ENCODE measurements at places on chromosomes 6 and 20.

DNA sequence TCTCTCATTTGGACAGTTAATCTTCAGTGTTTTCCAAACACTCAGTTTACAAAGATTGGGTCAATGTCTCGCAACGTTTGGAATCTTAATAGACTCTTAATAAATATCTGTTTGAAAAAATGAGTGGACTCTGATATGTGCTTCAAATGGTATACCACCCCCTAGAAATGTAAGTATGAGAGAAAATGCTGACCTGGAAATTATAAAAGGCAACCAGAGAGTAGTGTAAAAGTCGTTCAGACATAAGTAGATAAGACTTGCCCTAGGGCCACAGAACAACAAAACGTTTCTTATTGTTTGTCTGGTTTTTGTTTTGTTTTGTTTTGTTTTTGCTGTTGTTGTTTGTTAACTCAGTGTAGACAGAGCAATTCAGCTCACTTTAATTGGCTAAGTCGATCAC is 97.4 kb upstream of the SPTLC3 start:
- no peak for DNase-seq

DNA sequence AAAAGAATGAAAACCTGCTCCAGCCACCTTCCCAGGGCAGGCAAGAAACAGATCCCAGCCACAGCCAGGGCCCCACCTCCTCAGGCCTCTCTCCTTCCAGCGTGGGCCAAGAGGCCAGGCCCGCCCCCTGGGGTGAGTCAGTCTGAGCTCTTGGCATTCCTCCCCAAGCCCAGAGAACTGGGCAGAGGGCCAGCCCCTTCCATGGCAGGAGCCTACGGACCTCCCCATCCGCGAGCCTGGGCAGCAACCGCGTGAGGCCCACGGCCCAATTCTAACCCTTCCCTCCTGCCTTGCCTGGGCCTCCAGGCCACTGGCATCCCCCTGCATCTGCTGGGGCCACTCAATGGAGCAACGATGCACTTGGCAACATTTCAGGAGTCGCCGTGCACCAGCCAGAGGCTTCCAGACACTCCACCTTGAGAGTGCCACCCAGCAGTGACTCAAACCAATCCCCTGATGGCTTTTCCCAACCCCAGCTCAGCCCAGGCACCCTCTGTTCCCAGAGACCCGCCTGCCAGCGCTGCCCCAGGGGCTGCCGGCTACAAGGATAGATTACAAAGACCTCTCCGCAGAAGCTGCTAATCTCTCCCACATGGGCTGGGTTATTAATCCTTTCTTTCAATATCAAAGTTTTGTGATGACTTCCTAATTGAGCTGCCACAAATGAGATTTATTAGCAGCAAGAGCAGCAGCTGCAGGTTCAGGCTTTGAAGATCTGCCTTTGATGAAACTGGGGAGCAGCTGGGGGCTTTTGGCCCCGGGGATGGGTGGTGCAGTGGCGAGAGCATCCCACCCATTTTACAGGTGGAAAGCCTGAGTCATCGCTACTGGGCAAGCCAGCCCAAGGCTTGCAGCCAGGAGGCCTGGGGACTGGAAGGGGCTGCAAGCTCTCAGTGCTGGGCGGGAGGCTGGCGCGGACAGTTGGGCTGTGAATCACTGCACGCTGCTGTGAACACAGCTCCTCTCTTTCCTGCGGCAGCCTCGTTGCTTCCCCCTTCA is 85.7 kb downstream of the NFATC2 start:
- peak; percentile 90 for DNase-seq

DNA sequence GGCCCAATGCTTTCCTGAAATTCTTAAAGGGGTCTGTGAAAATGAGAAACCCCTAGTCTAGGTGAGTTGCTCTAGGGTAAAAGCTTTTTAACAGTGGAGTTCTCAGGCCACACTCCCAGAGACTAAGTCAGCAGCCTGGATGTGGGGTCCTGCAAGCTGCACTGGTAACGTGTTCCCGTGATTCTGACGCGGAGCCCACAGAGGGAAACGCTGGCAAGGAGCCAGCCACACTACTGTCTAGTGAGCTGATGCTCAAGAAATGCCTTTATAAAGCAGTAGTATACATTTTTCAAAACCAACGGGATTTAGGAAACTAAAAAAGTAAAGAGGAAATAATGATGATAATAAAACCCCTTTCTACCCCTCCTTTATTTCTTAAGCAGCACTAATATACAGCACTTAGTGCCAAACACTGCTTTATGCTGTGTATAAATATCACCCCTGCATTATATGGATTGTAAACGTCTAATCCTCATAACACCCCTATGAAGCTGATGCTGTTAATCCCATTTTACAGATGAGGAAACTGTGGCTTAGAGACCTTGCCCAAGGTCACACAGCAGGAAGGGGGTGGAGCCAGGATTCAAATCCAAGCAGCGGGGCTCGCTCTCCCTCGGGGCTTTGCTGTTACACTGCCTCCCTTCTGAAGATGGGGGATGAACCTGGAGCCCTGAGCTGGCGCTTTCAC is 25.0 kb downstream of the KCNK15 start:
- DNase-seq, result no peak

- DNase-seq, result no peak
Observed at GRCh38 chr20:41140226-41141133, 3.1 kb downstream of the PLCG1 start.

GRCh38 chr20:63836458-63837344 is 5.6 kb upstream of the ZBTB46 start:
- no peak for DNase-seq

DNA sequence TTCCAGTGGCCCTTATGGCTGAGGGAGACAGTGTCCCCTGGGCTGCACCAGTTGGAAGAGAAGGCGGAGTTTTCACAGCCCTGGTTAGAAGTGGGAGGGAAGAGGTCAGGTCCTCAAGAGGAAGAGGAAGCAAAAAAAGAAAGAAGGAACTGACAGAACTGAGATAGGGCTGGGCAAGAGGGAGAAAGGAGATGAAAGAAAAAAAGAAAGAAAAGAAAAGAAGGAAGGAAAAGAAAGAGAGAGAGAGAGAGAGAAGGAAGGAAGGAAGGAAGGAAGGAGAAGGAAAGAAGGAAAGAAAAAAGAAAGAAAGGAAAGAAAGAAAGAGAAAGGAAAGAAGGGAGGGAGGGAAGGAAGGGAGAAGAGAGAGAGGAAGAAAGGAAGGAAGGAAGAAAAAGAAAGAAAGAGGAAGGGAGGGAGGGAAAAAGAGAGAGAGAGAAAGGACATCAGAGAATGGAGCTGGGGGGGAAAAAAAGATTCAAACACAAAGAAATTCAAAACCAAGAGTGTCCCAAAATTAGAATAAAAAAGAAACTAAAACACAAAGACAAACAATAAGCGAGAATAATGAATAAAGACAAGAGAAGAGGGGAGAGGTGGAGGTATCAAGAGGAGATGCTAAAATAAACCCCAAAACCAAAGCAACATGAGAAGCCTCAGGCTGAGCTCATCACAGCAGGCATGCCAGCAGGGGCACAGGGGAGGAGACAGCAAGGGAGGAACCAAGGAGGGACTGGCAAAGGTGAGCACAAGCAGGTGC is 5.3 kb upstream of the FUCA2 start:
- no peak for DNase-seq

DNA sequence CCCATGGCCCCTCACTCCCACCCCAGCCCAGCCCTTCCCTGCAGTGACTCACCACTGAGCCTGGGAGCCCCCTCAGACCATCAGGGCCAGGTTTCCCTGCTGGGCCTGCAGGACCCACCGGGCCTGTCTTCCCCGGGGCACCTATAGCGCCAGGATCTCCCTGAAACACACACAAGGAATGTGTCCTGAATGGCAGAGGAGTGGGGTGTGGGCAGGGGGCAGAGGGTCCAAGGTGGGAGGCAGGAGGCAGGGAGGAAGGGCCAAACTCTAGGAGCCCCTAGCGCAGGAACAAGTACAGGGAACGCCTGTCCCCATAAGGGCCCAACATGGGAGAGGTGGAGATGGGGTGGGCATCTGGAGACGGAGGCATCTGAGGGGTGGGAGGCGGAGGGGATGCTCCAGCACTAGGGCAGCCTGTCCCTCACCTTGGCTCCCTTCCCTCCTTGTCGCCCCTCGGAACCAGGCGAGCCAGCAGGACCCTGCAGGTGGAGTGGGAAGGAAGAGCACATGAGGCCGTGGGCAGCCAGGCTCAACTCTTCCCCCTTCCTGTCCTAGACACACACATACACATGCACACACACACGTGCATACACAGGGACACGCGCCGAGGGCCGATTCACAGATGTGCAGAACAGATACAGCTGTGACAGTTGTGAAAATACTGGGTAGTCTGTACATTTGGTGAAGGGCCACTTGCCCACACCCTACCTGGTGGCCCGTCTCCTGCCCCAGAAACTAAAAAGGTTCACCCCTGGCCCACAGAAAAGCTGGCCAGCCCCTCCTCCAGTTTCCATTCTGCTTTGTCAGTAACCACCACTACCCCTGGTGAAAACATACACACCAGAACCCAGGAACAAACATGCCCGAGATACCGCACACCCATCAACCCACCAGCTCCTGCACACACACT is 24.6 kb downstream of the COL11A2 start:
- DNase-seq, result no peak

DNA sequence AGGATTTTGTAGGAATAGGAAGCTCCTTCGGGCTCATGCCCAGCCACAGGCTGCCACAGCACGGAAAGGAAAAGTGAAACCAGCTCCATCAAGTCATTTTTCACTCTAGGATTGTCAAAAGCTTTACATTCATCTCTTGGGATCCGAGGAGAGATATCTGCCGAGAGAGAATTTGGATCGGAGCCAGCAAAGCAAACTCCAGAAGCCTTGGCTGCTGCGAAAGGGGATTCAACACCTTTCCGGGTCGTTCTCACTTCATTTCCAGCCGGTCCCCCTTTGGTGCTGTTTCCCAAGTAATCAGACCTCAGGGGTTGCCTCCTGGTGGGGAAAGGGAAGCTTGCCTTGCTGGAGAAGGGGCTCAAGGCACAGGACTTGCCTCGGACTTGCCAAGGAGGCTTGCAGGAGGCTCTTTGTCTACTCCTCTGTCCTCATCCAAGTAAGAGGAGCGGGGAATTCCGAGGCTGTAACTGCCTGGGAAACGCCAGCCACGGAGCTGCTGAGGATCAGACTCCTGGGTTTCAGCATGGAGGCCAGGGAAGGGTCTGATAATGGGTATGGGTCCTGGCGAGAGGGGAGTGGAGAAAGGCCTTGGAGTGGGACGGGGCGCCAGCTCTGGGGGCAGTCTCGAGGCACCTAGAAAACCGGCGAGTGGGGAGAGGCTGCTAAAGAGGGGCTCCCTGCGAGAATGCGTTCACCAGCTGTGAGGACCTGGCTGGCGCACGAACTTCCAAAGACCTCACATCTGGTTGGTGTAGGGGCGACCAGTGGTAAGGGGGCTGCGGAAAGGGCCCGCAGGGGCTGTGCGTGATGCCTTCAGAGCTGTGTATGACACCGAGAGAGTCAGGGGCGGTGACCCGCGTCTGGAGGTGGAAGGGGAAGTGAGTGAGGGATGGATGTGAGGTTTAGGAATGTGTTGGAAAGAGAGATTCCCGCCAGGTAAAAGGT is 702 bp downstream of the ETV7 start:
- no peak for DNase-seq

DNA sequence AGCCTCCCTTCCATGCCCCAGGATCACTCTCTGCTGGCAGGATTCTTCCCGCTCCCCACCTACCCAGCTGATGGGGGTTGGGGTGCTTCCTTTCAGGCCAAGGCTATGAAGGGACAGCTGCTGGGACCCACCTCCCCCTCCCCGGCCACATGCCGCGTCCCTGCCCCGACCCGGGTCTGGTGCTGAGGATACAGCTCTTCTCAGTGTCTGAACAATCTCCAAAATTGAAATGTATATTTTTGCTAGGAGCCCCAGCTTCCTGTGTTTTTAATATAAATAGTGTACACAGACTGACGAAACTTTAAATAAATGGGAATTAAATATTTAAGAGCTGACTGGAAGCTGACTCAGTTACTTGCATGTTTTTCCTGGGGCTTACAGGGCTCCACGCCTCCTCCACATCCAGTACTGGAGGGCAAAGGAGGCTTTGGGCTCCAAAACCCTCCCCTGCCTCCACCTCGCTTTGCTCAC is 24.3 kb upstream of the FANCE start:
- peak; percentile 40 for DNase-seq

- DNase-seq, result no peak
Observed at GRCh38 chr6:95186710-95187109, 390.6 kb upstream of the MANEA start.

DNA sequence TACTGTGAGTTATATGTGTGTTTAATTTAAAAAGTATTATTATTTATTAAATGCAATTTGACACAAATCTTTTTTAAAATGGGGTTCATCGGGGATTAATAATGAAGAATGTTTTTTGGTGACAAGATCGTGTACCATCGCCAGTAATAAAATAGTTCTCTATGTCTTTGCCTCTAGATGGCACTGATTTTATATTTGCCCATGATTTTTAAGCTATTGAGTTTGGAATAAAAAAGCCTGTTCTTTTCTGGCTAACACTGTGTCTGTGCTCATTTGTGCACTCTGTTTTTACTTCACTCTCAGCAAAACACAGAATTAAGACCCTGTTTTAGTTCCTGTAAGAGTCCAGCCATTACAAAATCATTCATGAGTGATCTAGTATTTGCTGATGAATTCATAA is 127.0 kb downstream of the FARS2 start:
- DNase-seq, result no peak

DNA sequence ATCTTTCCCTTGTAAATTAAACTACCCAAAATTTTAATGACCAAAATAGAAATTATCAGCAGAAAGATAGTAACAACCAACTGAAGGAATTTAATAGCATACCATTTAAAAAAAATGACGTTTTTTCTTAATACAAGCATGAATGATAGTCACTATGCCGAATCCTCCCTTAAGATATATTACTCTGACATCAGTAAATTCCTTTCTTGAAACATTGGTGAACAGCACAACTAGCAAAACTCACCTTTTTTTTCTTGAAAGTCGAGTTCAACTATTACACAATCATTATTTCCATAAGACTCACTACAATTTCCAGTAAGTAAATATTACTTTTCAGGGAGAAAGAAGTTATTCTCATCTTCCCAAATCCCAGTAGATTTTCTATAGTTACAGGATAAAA is 433.2 kb downstream of the GRIK2 start:
- no peak for DNase-seq

DNA sequence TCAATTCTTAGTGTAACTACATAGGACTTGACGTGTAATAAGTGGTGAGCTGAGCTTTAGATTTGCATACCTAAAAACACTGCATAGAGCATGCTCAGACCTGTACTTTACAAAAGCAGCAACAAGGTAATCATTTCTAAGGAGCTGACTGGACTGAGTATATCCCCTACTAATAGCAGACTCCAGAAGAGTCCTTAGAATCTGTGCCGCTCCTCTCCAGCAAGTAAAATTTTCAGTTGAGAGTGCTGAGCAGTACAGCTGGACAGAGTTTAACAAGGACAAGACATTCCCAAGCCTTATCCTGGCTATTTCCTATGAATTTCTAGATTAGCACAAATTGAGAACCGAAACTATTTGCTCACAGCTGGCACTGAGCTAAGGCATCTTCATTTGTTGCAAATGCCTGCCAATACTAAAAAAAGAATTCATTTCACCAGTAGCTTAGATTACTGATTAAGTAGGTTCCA is 26.1 kb upstream of the KLHL31 start:
- DNase-seq, result no peak

- DNase-seq, result no peak
Observed at GRCh38 chr20:24353135-24353690, 116.2 kb upstream of the SYNDIG1 start.

DNA sequence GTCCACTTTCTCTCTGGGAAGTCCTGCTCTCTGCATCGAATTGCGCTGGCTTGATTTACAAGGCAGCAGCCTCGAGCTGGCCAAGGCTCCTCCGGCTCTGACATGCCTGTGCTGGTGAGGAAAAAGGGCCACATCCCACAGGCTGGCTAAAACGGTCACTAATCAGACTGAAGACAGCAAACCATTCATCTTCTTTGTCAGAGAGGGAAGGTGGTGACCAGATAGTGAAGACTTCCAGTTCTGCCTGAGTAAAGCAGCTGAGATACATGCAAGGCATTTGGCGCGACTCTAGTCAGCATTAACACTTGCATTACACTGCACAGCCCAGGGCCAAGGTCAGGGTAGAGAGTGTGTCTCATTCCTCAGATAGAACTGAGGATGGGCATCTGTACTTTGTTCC is 203.2 kb upstream of the MAP3K7 start:
- no peak for DNase-seq
